Suppressor macrophage treated with lipopolysaccharide for 1 hour (primary cell): ENCODE measurements at places on chromosomes 3 and 15.

DNA sequence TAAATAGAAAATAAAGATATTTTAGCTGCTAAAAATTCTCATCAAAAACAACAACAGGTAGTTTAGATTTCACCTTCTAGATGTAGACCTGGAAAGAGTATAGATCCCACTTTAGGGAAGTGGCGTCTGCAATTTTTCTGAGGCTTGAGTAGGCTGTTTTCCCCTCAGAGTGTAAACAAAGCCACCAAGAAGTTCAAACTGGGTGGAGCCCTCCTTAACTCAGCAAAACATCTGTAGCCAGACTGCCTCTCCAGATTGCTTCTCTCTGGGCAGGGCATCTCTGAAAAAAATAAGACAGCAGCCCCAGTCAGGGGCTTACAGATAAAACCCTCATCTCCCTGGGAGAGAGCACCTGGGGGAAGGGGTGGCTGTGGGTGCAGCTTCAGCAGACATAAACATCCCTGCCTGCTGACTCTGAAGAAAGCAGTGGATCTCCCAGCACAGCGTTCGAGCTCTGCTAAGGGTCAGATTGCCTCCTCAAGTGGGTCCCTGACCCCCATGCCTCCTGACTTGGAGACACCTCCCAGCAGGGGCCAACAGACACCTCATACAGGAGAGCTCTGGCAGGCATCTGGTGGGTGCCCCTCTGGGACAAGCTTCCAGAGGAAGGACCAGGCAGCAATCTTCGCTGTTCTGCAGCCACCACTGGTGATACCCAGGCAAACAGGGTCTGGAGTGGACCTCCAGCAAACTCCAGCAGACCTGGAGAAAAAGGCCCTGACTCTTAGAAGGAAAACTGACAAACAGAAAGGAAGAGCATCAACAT lies 259.6 kb downstream of the STXBP5L start:
- DNase-seq: no peak

GRCh38 chr3:38519000-38519399 lies 22.9 kb downstream of the EXOG start:
- DNase-seq: no peak

GRCh38 chr3:173411375-173411973 lies 13.9 kb downstream of the NLGN1 start:
- DNase-seq: peak; percentile 22

GRCh38 chr3:16298891-16299290 lies 33.9 kb downstream of the OXNAD1 start:
- no peak for DNase-seq

GRCh38 chr15:101170568-101171350 lies 81.1 kb downstream of the CHSY1 start:
- no peak for DNase-seq

GRCh38 chr15:66180531-66181097 lies 72.9 kb downstream of the MEGF11 start:
- no peak for DNase-seq
